ENCODE measurements at places on chromosomes 5 and 9. TPM values are rescaled to one million over a fixed set of nuclear protein-coding genes. Genes with fewer than 3 reads are reported as not detected.
A peak's percentile ranks its signal among the peaks of the same experiment; 100 is the strongest.

DNA sequence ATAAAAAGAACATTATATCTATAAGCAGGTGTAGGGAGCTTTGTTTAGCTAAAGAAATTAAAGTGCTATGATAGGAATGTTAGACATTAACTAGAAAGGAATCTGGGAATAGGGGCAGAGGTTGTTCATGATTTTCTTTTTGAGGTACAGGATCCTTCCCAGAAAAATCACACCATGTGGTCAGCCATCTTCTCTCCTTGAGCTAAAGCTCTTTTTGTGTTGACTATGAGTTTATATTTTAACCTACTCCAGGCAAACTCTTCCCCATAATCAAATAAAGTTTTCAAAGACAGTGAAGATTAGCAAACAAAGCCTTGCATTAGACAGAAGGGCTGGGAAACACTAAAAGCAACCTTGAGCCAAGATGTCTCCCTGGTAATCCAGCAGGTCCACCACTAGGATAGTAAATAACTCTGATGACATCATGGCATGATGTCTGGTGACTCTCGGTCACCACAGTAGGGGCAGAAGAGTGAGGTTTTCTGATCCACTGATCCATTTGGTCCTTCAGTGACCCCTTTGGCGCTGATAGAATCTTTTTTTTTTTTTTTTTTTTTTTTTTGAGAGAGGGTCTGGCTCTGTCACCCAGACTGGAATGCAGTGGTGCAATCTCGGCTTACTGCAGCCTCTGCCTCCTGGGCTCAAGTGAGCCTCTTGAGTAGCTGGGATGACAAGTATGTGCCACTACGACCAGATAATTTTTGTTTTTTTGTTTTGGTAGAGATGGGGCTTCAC, 30.6 kb upstream of the IL6ST start:
- H3K4me3 ChIP-seq = no peak overlapping the region
- H3K27me3 ChIP-seq = no peaks in the 10 kb centered on the region
- H3K36me3 ChIP-seq = no peaks in the 10 kb centered on the region
- no peaks in the 10 kb centered on the region for H3K4me1 ChIP-seq
- no peak for DNase-seq

DNA sequence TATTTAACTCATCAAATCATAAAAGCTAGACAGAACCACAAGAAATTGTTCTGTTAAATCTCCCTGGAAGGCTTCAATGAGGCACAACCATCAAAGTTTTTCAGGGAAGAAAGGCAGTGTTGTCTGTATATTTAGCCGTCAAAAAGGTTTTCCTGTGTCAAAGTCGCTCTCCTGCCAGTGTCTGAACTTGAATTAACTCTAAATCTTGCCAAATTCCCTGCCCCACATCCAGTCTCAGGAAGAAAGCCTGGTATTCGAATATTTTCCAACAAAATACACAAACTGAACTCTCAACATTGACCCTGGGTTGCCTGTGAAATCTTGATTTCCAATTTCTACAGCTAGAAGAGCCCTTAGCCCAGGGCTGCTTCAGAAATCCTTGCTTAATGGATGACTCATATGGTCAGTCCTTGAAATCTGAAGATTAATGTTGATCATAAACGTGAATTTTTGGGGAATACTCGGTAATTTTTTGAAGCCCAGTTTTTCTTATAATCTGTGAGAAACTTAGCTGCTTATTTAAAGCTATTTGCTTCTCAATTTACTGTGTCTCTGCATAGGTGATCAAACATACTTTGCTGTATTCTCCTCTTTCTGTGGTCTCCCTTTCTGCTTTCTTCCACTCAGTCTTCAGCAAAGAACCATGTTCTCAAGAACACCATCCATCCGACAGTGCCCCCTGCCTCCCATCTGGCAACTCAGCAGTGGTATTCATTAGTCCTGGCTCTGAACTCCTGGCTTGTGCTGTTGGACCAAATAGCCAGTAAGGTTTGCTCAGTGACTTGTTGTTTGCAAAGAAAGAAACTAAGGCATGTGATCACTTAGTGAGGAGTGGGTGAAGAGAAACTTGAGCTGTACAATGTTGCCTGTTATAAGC, 58.9 kb downstream of the NREP start:
- H3K4me3 ChIP-seq = no peak overlapping the region
- H3K36me3 ChIP-seq = no peaks in the 10 kb centered on the region
- H3K4me1 ChIP-seq = peaks cover 7% of the 10 kb centered on the region
- H3K27me3 ChIP-seq = no peaks in the 10 kb centered on the region

GRCh38 chr9:91942201-91942600, 7.8 kb downstream of the ROR2 start:
- no peak overlapping the region for H3K27ac ChIP-seq
- no peak for DNase-seq
- no peak overlapping the region for H3K4me3 ChIP-seq
- H3K27me3 ChIP-seq = no peaks in the 10 kb centered on the region
- H3K36me3 ChIP-seq = no peaks in the 10 kb centered on the region
- peaks cover 3% of the 10 kb centered on the region for H3K4me1 ChIP-seq

Gene GDA
- not detected for total RNA-seq

DNA sequence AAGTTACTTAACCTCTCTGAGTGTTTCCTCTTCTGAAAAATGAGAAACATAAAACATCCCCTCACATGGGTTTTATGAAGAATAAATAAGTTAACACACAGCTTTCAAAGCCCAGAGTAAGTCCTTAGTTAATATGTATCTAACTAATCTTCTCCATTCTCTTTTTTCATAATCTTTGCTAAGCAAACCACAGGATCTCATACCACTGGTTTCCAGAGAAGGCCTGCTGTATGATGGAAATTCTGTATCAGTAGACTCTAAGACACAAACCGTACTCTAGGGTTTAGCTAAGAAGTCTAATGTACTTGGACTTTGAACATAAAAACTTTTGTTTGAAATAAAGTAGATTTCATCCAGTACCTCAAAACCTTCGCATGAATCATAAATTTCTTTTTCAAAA, 307.9 kb downstream of the SPOCK1 start:
- H3K4me1 ChIP-seq = no peaks in the 10 kb centered on the region
- H3K36me3 ChIP-seq = no peaks in the 10 kb centered on the region
- H3K27me3 ChIP-seq = no peaks in the 10 kb centered on the region
- no peak overlapping the region for H3K27ac ChIP-seq

- DNase-seq = no peak
- peak overlapping the region; percentile 35 for H3K4me3 ChIP-seq
- H3K27me3 ChIP-seq = peaks cover 93% of the 10 kb centered on the region
- no peak overlapping the region for H3K27ac ChIP-seq
Observed at GRCh38 chr9:124017929-124018729, 6.6 kb downstream of the LHX2 start.

DNA sequence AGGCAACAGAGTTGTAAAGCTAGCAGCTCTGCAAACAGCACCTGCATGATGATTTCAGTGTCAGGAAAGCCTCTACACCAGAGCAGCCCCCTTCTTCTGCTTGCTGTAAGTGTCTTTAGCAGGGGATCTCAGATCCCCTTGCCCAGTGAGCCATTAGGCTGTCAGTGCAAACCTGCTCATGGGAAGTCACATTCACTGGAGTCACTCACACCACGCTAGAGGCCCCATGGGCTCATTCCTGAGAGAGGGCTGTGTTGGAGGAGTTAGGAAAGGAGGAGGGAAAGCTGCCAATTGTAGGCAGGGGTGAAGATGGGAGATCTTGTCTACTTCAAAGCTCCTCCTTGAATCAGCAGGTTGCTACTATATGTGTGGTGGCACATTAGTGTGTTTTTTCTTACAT, 275.2 kb downstream of the SMARCA2 start:
- no peaks in the 10 kb centered on the region for H3K27me3 ChIP-seq
- DNase-seq = peak; percentile 47
- H3K36me3 ChIP-seq = no peaks in the 10 kb centered on the region
- no peaks in the 10 kb centered on the region for H3K4me1 ChIP-seq

Gene PCDHB4
- total RNA-seq = 5.1 TPM

- no peaks in the 10 kb centered on the region for H3K36me3 ChIP-seq
- H3K27ac ChIP-seq = no peak overlapping the region
- no peaks in the 10 kb centered on the region for H3K27me3 ChIP-seq
- H3K4me1 ChIP-seq = peaks cover 10% of the 10 kb centered on the region
- peak overlapping the region; percentile 25 for H3K4me3 ChIP-seq
Observed at GRCh38 chr5:140356853-140357725, 2.9 kb upstream of the SLC4A9 start.

GRCh38 chr5:56330167-56330566, 97.0 kb upstream of the ANKRD55 start:
- no peak overlapping the region for H3K4me3 ChIP-seq
- no peaks in the 10 kb centered on the region for H3K36me3 ChIP-seq
- no peaks in the 10 kb centered on the region for H3K27me3 ChIP-seq
- no peak for DNase-seq
- no peaks in the 10 kb centered on the region for H3K4me1 ChIP-seq

- no peaks in the 10 kb centered on the region for H3K36me3 ChIP-seq
- DNase-seq = no peak
- no peak overlapping the region for H3K4me3 ChIP-seq
- peaks cover 7% of the 10 kb centered on the region for H3K4me1 ChIP-seq
Observed at GRCh38 chr5:172245703-172246125, 37.9 kb downstream of the UBTD2 start.

DNA sequence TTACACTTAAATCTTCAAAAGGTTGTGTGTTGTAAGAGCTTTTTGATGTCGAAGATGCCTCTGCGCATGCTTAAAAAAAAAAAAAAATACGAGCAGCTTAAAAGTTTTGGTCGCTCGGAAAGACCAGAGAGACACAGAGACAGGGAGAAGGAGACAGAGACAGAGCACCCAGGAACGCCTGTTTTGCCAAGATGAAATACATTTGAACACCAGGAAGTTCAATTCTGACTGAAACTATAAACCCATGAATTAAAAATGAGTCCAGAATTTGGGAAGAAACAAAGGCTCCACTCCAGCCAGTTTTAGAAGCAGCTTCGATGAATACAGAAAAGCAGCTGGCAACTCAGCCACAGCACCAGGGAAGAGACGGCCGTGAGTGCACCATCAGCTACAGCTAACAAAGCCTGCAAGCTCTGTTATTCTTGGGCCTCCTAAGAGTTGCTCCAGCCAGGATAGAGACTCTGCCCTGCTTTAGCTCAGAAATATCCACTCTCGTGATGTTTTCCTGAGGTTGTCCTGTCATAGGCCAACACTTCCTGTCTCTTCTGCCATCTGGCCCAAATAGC, 2.5 kb upstream of the ZNF474 start:
- DNase-seq = no peak
- H3K27ac ChIP-seq = peak overlapping the region; percentile 80
- H3K27me3 ChIP-seq = no peaks in the 10 kb centered on the region
- no peaks in the 10 kb centered on the region for H3K36me3 ChIP-seq
- no peaks in the 10 kb centered on the region for H3K4me1 ChIP-seq

- no peak overlapping the region for H3K4me3 ChIP-seq
- no peaks in the 10 kb centered on the region for H3K27me3 ChIP-seq
- no peak overlapping the region for H3K27ac ChIP-seq
- no peak for DNase-seq
- no peaks in the 10 kb centered on the region for H3K4me1 ChIP-seq
- no peaks in the 10 kb centered on the region for H3K36me3 ChIP-seq
Observed at GRCh38 chr9:123978981-123979380, 32.6 kb upstream of the LHX2 start.

- H3K4me3 ChIP-seq = no peak overlapping the region
- no peaks in the 10 kb centered on the region for H3K4me1 ChIP-seq
- H3K36me3 ChIP-seq = no peaks in the 10 kb centered on the region
- H3K27me3 ChIP-seq = peaks cover 6% of the 10 kb centered on the region
Observed at GRCh38 chr5:175629261-175629660, 28.6 kb upstream of the HRH2 start.

DNA sequence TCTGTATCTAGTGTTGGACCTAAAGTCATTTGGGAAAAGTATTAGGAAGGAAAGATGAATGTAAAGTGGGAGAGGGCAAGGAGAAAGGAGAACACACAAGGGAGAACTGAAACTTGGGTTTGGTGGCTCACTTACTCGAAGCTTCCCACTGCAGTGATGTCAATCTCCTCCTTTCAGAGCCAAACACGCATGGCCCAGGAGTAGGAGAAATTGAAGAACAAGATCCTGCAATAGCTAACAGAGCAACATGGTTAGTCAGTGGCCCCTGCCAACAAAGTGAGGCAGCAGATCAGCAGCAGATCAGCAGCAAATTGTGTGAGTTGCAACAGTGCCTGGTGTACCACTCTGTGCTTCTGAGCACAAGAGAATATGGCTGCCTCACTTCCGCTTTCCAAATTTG, 366.4 kb downstream of the PSAT1 start:
- no peak overlapping the region for H3K4me3 ChIP-seq
- H3K4me1 ChIP-seq = no peaks in the 10 kb centered on the region
- no peaks in the 10 kb centered on the region for H3K27me3 ChIP-seq
- DNase-seq = no peak
- no peak overlapping the region for H3K27ac ChIP-seq

DNA sequence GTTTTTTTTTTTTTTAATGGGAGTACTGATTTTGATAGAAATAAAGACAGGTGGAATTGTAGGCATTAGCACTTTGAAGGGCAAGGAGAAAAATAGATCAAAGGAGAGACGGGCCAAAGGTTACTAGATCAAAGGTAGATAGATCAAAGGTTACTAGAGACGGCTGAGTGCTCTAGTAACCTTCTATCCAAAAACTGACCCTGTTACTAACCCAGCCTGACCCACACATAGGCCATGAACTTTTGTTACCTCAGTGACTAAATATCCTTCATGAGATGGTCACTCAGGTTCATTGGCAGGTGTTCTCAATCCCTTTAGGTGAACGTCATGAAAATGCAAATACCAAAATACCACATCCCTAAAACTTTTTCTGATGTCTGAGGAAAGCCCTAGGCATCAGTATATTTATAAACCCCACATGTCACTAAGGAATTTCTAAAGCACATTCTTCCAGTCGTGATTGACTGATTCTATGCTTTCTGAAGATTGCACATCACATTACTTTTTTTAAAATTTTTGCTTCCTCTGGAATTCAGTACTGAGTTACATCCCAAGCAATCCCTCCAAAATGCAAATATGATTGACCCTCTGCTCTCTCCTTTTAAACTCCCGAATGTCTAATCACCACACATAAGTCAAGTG, 772.7 kb downstream of the BRINP1 start:
- H3K27me3 ChIP-seq = no peaks in the 10 kb centered on the region
- H3K27ac ChIP-seq = no peak overlapping the region
- H3K4me3 ChIP-seq = no peak overlapping the region
- H3K36me3 ChIP-seq = no peaks in the 10 kb centered on the region
- H3K4me1 ChIP-seq = no peaks in the 10 kb centered on the region

Gene BNC2
- 122 TPM for total RNA-seq

Gene COL5A1
- 75.2 TPM for total RNA-seq

Gene TUSC1
- total RNA-seq = 22.4 TPM

- no peak overlapping the region for H3K4me3 ChIP-seq
- H3K4me1 ChIP-seq = no peaks in the 10 kb centered on the region
- DNase-seq = no peak
- H3K27ac ChIP-seq = no peak overlapping the region
- H3K27me3 ChIP-seq = no peaks in the 10 kb centered on the region
Observed at GRCh38 chr9:114869845-114870244, 60.5 kb downstream of the TNFSF8 start.

Gene ELP1
- 16.2 TPM for total RNA-seq

Gene ABL1
- 128 TPM for total RNA-seq

Gene OR1K1
- total RNA-seq = not detected

DNA sequence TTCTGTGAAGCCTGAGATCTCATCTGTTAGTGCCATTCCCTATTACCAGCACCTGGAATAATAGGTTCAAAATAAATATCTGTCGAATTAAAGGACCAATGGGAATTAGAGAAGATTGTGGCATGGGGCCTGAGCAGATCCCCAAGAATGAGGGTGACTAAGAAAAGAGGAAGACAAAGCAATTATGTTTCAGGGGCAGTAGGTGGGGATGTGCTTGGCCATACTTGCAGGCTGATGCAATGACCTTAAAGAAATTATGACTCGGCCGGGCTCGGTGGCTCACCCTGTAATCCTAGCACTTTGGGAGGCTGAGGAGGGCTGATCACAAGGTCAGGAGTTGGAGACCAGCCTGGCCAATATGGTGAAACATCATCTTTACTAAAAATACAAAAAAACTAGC, 562.8 kb downstream of the PTPRD start:
- no peak overlapping the region for H3K4me3 ChIP-seq
- H3K27ac ChIP-seq = no peak overlapping the region
- H3K27me3 ChIP-seq = no peaks in the 10 kb centered on the region
- DNase-seq = no peak
